Brain microvascular endothelial cell (primary cell): ENCODE measurements at places on chromosomes 13 and 19.

- no peak for DNase-seq
Measured at GRCh38 chr13:99018418-99019180, 40.7 kb upstream of the DOCK9 start.

- DNase-seq, result no peak
Measured at GRCh38 chr13:44425815-44426078, 52.1 kb downstream of the SERP2 start.

DNA sequence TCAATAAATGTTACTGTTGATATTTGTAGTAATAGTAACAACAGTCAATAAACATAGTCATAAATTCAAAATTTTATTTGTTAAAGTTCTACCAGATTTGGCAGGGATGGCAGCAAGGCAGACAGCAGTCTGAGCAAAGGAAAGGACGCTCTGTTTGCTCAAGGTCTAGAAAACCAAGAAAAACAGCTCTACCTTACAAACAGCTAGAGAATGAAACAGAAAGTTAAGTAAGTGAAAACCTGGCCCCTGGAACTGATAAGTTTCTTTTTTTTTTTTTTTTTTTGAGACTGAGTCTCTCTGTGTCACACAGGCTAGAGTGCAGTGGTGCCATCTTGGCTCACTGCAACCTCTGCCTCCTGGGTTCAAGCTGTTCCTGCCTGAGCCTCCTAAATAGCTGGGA is 27.9 kb downstream of the ENOX1 start:
- DNase-seq, result no peak

GRCh38 chr19:58305932-58306323 is 751 bp downstream of the ERVK3-1 start:
- DNase-seq, result no peak

DNA sequence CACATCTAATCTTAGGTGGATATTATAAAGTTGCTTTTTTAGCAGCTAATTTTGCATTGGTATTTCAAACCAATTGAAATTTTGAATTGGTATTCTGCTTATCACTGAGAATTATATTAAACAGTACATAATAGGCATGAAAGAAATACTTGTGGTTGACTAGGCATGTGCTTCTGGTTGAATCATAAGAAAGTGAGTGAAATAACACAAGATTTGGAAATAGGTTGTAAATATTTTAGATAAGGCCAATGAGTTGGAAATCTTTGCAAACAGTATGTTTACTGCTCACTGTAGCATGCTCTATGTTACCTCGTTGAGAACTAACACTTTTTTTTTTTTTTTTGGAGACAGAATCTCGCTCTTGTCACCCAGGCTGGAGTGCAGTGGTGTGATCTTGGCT is 66.8 kb upstream of the RFC3 start:
- DNase-seq, result peak; percentile 12

GRCh38 chr19:24159707-24160106 is 72.7 kb downstream of the ZNF254 start:
- no peak for DNase-seq

DNA sequence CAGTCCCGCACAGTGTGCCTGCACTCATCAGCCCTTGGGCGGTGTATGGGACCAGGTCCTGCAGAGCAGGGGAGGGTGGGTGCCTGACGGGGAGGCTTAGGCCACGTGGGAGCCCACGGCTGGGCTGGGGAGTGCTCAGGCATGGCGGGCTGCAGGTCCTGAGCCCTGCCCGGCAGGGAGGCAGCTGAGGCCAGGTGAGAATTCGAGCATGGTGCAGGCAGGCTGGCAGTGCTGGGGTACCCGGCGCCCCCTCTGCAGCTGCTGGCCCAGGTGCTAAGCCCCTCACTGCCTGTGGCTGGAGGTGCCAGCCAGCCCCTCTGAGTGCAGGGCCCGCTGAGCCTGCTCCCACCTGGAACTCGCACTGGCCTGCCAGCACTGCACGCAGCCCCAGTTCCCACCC is 630.9 kb upstream of the PCDH20 start:
- DNase-seq, result no peak
